ENCODE measurements at places on chromosomes 16 and 17.

DNA sequence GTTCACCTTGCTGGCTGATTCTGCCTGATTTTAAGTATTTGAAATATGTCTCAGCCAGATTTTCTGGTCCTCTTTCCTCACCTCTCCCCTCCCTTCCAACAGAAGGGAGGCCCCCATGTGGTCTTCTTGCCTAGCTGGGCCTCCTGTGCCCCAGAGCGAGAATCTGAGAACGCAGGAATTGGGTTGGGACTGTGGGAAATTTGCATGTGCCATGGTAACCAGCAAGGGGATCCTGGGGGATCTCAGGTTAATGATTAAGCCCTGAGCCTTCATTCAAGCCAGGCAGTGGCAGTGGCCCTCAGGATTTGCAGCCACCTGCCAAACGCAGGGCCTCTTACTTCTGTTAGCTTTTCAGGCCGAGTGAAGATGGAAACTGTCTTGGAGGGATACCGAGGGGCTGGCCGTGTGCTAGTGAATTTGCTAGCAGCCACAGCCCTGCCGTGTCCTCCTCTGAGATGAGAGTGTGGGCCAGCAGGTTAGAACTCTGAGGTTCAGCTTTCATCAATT, 40.2 kb downstream of the KSR1 start:
- DNase-seq = no peak

- no peak for DNase-seq
Measured at GRCh38 chr16:60217787-60218186, 1483.7 kb upstream of the GOT2 start.

GRCh38 chr16:68499006-68499405, 40.1 kb upstream of the ZFP90 start:
- DNase-seq = peak; percentile 91

GRCh38 chr17:10739386-10739785, 9.6 kb upstream of the TMEM220 start:
- no peak for DNase-seq

DNA sequence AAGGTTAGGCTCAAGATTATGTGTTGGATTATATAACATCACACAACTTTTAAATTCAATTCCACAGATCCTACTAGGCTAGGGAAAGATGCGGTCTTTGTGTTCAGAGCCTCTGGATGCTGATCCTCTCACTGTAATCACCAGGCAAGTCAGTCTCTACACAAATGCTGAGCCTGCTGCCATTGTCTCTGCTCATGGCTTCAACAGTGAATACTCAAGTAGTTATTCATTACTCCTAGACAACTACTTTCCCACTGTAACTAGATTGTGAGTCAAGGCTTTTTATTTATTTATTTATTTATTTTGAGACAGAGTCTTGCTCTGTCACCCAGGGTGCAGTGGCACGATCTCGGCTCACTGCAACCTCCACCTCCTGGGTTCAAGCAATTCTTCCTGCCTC, 15.8 kb upstream of the NDUFAB1 start:
- DNase-seq = no peak

DNA sequence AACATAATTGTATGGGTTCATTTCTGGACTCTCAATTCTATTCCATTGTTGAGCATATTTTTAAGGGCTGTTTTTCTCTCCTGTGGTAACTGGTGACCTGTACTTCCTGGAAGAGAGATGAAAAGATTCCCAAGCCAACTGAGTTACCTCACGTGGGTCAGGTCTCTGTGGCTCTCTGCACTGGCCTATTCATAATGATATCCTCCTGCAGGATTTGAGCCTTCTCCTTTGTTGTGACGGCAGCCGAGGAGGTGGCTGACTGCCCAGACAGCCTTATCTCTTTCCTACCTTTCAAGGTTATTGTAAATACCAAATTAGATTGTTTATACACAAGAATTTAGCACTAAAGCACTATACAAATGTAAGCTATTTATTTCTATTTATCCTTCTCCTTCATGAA, 2.7 kb upstream of the ACE start:
- peak; percentile 70 for DNase-seq

- DNase-seq = no peak
Measured at GRCh38 chr16:4663777-4664465, 29.4 kb upstream of the NUDT16L1 start.

DNA sequence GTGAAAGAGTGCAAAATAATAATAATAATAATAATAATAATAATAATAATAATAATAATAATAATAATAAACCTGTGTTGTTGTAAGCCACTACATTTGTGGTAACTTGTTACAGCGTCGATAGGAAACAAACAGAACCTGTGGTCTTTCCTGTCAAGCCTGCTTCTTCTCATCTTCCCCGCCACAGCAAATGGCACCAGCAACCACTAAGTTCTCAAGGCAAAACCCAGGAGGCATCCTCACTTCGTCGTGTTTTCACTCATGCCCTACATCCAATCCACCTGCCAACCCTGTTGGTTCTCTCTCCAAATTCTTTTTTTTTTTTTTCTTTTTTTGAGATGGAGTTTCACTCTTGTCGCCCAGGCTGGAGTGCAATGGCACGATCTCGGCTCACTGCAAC, 34.2 kb downstream of the ITGAE start:
- DNase-seq = no peak

DNA sequence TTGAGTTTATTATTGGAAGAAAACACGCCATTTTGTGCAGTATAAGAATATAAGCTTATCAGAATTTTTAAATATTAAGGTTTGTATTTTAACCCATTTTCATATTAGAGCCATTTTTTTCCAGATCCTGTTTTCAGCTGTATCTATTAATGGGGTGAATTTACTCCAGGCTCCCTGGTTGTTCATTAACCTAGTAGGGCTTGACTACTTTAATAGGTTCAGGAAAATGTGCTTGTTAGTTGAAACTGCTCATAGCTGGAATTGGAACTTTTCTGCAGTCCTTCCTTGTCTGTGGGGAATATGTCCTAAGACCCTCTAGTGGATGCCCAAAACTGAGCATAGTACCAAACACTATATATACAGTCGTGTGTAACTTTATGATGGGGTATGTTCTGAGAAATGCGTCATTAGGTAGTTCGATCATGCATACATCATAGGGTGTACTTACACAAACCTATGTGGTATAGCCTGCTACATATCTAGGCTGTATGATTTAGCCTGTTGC, 28.0 kb downstream of the NFAT5 start:
- no peak for DNase-seq

GRCh38 chr17:19703828-19704613, 12.4 kb downstream of the SLC47A2 start:
- DNase-seq = no peak

DNA sequence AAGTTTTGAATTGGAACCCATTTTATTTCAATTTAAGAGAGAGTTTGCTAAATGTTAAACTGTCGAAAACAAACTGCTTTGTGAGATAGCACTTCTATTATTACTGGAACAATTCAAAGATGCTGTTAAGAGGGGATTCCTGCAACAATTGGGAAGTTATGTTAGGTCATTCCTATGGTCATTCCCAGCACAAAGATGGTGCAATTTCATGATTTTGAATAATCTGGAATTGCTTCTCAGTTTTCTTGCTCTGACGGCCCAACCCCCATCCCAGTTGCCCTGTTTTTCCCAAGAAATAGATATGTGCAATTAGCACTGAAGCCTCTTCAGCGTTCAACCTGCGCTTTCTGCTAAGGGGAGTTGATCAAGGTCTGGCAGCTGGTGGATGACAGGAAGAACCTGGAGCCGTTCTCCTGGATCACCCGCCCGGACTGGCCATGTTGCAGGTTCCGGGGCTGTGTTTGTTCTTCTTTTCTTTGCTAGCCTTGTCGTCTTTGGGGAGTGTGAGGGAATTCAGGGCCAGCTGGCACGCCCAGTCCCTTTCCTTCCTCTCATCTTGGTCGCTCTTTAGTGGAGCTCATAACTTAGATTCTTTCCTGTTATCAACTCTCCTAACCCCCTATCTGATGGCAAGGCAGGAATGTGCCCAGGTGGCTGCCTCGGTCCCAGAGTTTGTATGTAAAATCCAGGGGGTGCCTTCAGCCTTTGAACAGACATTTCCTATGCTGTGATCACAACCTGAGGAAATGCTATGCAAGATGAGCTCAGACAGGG, 29.0 kb upstream of the IRF8 start:
- DNase-seq = no peak

- no peak for DNase-seq
Measured at GRCh38 chr16:50997679-50998078, 153.4 kb downstream of the SALL1 start.

DNA sequence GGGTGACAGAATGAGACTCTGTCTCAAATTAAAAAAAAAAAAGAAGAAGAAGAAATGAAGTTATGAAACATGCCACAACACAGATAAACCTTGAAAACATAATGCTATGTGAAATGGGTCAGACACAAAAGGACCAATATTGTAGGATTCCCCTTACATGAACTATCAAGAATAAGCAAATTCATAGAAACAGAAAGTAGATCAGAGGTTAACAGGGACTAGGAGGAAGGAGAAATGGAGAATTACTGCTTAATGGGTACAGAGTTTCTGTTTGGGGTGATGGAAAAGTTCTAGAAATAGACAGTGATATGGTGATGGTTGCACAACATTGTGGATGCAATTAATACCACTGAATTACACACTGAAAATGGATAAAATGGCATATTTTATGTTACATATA, 16.3 kb downstream of the RANBP10 start:
- DNase-seq = no peak

GRCh38 chr16:53159781-53160436, 105.1 kb downstream of the CHD9 start:
- no peak for DNase-seq

DNA sequence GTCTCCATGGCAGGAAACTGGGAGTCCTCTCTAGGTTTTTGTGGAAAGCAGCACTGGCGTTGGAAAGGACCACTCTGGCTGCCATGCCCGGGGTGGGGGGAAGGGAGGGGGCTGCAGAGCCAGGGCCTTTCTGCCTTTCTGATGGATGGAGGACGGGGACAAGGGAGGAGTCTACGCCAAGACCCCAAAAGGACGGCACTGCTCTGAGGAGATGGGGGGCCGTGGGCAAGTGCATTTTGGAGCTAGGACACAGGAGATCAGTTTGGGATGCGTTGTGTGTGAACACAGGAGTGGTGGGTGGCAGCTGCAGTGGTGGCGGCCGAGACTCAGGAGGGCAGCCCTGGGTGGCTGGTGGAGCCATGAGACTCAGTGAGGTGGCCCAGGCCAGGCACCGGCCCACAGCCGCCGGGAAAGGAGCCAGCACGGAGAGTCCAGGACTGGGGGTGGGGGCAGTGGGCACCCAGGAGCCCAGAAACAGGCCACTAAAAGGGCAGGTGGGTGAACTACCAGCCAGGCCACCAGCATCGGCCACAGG, 2.0 kb downstream of the CENPX start:
- DNase-seq = no peak

- no peak for DNase-seq
Measured at GRCh38 chr17:50916708-50917417, 50.7 kb upstream of the TOB1 start.

- peak; percentile 90 for DNase-seq
Measured at GRCh38 chr17:72120642-72121163, at the start of gene SOX9. Gene SOX9, plus strand, starts transcription at chr17:72121020. Its CDS starts 372 bp downstream, at chr17:72121392.

DNA sequence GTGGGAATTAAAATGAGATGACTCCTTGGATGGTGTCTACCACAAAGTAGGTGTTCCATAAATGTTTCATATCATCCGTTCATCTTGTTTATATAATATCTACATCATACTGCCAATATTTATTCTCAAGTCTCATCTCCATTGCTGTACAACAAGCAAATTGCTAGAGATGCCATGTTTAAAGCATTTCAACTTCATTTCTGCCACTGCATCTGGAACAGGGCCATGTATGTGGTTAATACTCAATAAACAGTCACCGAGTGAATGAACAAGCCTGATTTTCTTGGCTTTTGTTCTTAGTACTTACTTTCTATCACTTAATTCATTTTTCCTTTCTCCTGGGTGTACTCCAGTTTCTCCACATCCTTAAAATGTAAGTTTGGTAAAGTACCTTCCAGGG, 107.6 kb downstream of the KCNJ2 start:
- DNase-seq = no peak

DNA sequence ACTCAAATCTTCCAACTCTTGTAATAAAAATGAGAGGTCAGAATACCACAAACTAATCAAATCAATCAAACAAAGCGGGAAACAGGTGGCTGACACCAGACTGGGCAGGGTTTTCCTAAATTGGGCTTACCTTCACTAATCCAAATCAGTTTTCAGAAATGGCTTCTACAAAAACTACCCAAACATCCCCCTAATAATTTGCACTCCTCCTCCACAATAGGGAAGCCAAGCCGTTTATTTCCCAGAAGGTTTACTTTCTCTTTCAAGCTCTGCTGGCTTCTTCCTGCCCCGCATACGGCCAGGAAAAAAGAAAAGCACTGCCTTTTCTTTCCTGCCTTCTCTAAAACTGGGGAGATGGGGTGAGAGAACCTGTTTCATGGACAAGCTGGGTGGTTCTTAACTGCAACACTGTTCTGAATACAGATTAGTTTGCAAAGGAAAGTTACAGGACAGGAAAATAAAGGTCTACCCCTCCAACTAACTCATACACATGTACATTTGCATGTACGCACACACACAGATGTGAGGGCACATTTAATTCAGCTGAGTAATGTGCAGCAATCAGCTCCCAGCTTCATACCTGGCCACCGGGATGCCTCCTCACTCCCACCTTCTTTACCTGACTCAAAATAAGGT, 9.2 kb downstream of the STAT3 start:
- DNase-seq = peak; percentile 11

DNA sequence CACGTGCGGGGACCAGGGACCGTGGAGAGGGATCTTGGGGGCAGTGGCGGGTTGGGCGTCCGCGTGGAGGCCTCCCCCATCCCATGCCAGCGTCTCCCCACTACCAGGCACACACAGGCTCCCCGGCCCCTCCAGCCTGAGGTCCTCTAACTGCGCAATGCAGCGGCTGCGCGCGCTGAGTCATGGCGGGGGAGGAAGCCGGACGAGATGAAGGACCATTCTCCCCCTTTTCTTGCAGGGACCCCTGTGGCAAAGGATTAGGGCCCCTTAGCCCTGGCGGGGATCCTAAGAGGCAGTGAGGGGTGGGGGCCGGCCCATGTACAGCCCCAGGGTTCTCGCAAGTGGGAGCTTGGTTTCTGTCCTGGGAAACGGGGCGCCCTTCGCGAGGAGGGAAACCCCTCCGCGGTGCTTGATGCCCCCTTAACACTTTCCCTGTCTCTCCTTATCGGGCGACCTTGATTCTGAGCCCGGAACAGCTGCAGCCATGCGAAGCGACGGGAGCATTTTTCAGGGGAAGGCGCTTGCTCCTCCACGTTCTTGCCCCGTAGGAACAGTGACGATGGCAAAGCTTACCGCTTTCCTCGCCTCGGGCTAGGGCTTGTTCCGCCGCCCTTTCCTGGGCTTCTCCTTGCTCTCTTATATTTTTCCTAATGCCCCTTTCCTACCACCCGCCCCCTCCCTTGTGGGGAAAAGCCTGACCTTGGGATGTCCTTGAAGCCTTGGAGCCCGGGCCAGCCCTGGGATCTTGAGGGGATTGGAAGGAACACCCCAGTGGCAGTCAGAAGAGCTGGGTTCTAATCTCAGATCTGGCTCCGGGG, 592 bp downstream of the ALDOA start:
- DNase-seq = no peak

Measured in DMS153 (cell line).